ENCODE measurements at places on chromosomes 7 and 10.

GRCh38 chr10:96448021-96448457 is 65.7 kb downstream of the TLL2 start:
- peak; percentile 19 for DNase-seq

DNA sequence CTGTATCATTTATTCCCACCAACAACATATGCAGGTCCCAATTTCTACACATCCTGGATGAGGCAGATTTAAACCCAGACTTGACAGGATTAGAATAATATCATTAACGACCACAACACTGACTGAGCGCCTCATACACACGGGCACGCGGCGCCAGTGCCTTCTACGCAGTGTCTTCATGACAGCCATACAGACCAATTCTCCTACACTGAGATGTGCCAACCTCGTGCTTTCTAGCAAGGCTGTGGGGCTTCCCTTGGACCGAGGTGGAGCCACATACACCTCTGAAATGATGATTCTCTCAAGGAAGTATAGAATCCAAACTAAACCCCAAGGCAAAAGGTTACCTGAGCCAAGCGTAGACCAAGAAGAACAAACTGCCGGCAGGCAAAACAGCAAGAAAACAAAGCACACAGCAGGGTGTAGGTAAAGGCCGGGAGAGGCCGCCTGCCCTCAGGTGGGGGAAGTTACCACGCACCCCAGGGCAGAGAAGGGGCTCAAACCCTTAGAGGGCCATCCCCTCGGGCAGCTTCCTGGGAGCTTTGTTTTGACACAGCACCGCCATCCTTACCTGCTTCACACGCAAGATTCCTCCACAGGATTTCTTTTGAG is 75.8 kb downstream of the DLG5 start:
- DNase-seq: no peak

DNA sequence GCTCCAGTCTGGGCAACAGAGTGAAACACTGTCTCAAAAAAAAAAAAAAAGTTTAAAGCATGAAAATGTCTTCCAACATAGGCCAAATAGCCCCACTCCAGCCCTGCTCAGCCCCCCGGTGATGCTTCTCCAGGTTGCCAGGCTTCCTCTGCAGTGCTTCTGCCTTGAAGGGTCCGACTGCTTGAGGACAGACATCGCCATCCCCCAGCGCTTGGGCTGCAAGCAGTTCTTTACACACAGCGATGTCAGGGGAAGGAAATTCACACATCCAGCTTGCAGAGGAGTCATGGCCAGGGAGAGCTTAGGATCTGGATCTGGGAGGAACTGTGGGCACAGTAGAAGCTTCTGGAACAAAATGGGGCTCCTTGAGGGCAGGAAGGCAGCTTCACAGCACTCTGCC is 26.9 kb downstream of the LYZL1 start:
- DNase-seq: no peak

- DNase-seq: peak; percentile 51
Observed at GRCh38 chr7:33757563-33758165, 147.7 kb upstream of the BMPER start.

DNA sequence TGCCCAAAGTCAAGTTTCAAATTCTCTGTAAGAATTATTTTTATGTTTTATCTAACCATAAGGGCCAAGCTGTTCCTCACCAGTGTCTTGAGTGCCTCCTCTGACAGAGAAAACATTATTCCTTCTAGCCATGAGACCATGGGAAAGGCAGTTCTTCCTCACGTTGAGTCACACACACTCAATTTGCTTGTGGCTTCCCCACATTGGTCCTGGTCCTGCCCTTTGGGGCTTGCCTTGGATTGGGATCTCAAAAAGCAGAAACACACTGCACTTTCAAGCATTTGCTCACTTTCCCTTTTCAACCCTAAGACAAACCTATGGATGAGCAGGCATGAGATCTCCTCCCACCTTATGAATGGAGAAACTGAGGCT is 248.3 kb upstream of the IGFBP3 start:
- no peak for DNase-seq

GRCh38 chr7:80825499-80825898 is 93.4 kb downstream of the SEMA3C start:
- no peak for DNase-seq

DNA sequence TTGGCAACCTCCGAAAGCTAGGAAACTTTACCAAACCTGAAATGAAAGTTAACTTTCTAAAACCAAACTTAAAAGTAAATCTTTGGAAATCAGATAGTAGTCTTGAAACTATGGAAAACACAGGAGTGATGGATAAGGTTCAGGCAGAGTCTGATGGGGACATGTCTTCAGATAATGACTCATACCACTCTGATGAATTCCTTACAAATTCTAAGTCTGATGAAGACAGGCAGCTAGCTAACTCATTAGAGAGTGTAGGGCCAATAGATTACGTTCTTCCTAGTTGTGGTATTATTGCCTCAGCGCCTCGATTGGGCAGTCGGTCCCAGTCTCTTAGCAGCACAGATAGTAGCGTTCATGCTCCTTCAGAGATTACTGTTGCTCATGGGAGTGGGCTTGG is 45.9 kb downstream of the MCMBP start:
- no peak for DNase-seq
